ENCODE measurements at places on chromosomes 7 and 10. TPM values are rescaled to one million over a fixed set of nuclear protein-coding genes. Genes with fewer than 3 reads are reported as not detected.

DNA sequence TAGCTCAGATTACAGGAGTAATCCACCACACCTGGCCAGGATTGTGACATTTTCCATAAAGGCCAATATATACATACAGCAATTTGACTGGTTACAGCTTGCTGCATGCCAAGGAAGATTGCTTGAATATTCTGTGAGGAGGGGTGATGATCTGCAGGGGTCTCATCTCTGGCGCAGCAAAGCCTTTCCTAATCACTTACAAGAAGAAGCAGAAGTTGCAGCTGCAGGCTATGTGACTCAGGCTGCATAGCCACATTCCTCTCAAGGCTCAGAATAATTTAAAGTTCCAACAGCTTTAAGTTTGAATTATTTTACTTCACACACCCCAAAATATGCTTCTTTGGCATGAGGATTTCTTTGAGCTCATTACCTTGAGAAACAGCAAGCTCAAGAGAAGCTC is 11.4 kb upstream of the RASGEF1A start:
- no peak for DNase-seq

- no peak for DNase-seq
These were observed 1250.9 kb downstream of the TYW1 start for GRCh38 chr7:68247571-68247970.

DNA sequence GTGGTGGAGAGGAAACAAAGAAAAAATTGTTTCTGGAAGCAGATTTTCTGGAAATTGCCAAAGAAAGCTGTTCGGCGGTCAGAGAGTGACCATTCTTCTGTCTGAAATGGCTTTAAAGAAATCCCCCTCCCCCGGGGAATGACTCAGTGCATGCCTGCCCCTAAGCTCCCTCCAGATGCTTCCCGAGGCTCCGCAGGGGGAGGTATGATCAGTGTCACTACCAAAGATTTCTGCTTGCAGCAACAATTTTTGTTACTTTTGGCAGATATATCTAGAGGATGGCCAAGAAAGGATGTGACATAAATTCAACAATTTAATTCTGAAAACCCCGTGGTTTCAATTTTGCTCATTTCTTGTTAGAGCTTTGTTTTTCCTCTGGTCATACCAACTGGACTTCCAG is 163.9 kb downstream of the JCAD start:
- no peak for DNase-seq

- DNase-seq = no peak
These were observed 126.0 kb upstream of the RET start for GRCh38 chr10:42950606-42951485.

- DNase-seq = no peak
These were observed 356.8 kb downstream of the GLRX3 start for GRCh38 chr10:130493021-130493420.

- no peak for DNase-seq
These were observed 238.5 kb upstream of the MAGI2 start for GRCh38 chr7:79692015-79692414.

Gene SLC26A3
- not detected for total RNA-seq

Gene MYPN
- total RNA-seq = 5.4 TPM

Gene SPAM1
- total RNA-seq = not detected
